ENCODE measurements at places on chromosomes 6 and 20. TPM values are rescaled to one million over a fixed set of nuclear protein-coding genes. Genes with fewer than 3 reads are reported as not detected.

AKAP7 gene
- 12.0 TPM for total RNA-seq

HDGFL1 gene
- not detected for total RNA-seq

TRIM26 gene
- total RNA-seq: 18.6 TPM

SLC17A2 gene
- total RNA-seq: not detected

MEP1A gene
- not detected for total RNA-seq

FITM2 gene
- total RNA-seq: 4.8 TPM

WFDC6 gene
- not detected for total RNA-seq

PBOV1 gene
- not detected for total RNA-seq

MOG gene
- total RNA-seq: not detected

XKR7 gene
- total RNA-seq: not detected

TUBB1 gene
- not detected for total RNA-seq

CRISP2 gene
- not detected for total RNA-seq

C20orf204 gene
- 0.23 TPM for total RNA-seq

BPIFB1 gene
- total RNA-seq: not detected

SCGN gene
- total RNA-seq: not detected

CLDN20 gene
- not detected for total RNA-seq

BLCAP gene
- 27.0 TPM for total RNA-seq

LRRC1 gene
- total RNA-seq: 5.3 TPM

ZNF512B gene
- total RNA-seq: 6.9 TPM

EFCAB8 gene
- total RNA-seq: under 0.01 TPM

RNF182 gene
- not detected for total RNA-seq

CD40 gene
- 7.8 TPM for total RNA-seq

MCCD1 gene
- total RNA-seq: not detected

OSBPL2 gene
- total RNA-seq: 38.6 TPM

HSF2 gene
- 16.2 TPM for total RNA-seq

PHIP gene
- total RNA-seq: 10.1 TPM
